ENCODE measurements at places on chromosomes 7 and 10.

- DNase-seq: no peak
Measured at GRCh38 chr7:7099584-7100014, 82.7 kb upstream of the C1GALT1 start.

DNA sequence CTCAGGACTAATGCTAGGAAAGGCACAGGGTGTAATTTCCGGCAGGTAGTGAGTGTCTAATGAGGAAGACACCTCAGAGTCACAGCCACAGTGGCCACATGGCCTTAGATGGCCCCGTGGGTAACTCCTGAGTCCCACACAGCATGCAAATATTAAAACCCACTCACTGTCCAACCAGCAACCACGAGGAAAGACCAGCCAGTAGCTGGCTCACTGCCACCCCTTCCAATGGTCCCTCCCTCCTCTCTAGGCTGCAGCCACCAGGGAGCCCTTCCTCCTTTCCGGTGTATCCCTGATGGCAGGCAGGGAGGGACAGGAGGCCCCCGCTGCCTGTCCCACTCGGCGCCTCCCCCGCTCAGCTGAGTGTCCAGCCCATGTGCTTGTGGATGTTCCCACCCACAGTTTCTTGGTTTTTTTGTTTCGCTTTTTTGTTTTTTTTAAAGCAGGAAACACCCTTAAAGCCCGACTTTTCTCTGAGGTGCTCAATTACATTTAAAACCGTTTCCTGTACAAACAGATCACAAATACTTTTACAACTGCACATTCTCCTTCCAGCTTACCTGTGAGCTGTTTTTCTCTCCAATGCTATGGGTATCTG is 9.2 kb downstream of the BNIP3 start:
- no peak for DNase-seq

- DNase-seq: no peak
Measured at GRCh38 chr10:103852189-103852711, 3.1 kb downstream of the SH3PXD2A start.

- no peak for DNase-seq
Measured at GRCh38 chr10:3525832-3526449, 259.1 kb downstream of the KLF6 start.

- no peak for DNase-seq
Measured at GRCh38 chr10:68296843-68297663, 34.8 kb upstream of the HNRNPH3 start.

- no peak for DNase-seq
Measured at GRCh38 chr7:118152149-118152548, 31.8 kb upstream of the LSM8 start.

- no peak for DNase-seq
Measured at GRCh38 chr7:74040791-74041520, 13.0 kb downstream of the ELN start.

GRCh38 chr7:44849885-44850544 is 2.1 kb upstream of the H2AZ2 start:
- DNase-seq: no peak

DNA sequence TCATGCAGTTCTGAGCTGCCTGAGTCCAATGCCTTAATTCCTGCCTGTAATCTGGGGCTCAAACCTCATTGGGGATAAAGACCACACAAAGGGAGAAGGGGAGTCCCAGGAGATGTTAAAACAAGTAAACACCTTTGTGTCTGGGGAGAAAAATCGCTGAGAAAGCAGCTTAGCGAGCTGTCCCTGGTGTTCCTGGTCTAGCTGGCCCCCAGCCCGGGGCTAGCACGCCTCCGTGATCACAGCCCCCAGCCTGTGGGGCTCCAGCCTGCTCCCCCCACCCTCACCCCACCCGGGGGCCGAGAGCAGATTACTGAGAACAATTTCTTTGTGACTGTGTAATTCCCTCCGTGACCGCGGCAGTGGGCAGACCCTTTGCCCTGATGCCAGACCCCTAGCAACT is 24.8 kb downstream of the DPCD start:
- DNase-seq: no peak

- DNase-seq: no peak
Measured at GRCh38 chr7:131537571-131537978, 18.9 kb downstream of the PODXL start.

GRCh38 chr10:96413151-96413787 is 54.5 kb upstream of the OPALIN start:
- no peak for DNase-seq

- no peak for DNase-seq
Measured at GRCh38 chr10:87053111-87053510, 33.0 kb downstream of the FAM25A start.

DNA sequence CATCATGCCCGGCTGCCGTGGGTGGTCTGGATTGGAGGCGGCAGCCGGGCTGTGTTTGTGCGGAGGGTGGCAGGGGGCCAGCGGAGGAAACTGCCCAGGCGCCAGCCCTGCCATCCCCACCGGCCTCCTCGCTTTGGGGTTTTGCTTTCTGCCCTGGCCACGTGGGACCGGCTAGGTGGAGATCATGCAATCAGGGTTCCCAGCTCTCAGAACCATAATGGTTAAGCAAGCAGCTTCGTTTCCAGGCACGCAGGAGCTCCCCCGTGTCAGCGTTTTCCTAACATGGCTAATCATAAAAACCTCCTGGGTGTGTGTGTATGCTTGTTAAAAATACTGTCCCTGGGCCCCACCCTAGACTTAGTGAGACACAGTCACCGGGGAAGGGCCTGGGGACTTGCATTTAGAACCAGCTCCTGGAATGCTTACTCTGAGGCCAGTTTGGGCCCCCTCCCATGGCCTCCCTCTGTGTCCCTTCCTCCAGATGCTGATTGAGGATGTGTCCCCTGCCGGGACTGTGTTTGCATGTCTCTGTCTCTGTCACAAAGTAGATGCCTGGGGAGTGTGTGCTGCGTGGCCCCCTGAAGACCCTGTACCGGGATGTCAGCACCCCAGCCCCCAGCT is 119.3 kb downstream of the CUX1 start:
- DNase-seq: no peak

DNA sequence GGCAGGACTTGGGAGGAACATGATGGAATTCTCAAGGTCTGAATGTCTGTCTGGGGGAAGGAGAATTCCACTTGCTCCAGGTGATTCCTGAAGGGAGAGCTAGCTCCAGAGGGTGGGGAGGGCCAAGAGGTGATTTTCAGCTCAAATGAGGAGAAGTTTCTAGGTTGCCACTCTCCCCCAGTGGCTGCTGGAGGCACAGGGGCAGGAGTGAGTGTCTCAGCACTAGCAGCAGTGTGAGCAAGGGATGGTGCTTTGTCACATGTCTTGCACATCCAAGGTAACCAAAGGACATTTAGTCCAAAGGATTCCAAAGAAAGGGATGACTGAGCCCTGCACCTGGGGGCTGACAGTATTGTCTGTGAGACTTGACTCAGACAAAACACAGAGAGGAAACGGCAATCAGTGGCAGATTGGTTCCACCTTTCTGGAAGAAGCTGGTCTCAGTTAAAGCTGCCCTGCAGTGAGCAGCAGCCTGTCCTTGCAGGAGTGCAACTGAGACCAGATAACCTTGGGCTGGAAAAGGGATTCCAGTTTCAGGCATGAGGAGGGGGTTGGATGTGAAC is 51.2 kb upstream of the PCBD1 start:
- no peak for DNase-seq
